ENCODE measurements at places on chromosomes 16 and 17.

- no peak for DNase-seq
Observed at GRCh38 chr16:73365016-73365551, 317.2 kb upstream of the ZFHX3 start.

DNA sequence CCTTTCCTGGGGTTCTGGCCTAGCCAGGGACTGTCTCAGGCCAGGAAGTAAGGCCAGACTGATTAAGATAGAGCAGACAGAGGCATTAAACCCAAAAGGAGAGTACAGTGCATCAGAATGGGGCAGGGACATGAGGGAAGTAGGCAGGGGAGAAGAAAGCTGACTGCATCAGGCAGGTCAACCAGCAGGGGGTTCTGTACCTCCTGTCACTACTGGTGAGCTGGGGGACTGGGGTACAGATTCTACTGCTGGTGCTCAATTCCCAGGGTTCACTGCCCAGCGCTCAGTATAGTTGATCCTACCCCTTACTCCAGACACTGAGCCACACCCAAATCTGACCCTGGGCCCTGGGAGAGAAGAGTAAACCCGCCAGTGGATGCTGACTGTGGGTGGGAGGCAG, 12.9 kb upstream of the MTMR4 start:
- no peak for DNase-seq

GRCh38 chr16:24717411-24717810, 12.0 kb upstream of the TNRC6A start:
- DNase-seq, result no peak

DNA sequence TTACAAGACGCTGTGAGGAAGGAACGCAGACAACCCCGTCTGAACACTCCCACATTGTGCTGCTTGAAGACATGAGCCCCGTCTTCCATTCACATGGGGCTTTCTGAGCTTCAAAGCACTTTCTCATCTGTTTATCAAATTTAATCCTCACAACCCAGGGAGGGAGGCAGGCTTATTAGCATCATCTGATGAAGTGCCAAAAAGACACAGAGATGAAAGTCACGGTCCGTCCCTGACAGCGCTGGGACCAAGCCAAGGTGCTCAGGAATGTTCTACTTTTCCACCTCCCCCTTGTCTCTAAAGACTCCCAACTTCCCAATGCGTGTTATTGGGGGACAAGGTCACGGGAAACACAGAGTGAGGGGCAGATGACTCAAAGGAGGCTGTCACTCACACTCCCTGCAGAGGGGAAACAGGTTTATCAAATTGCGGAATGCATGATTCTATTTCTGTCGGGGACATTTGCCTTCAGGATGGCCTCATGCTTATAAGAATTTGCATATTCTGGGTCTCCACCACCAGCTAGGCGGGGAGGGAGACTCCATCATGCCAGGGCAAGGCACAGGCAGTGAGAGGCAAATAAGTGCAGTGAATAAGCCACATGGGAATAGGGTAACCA, 10.7 kb downstream of the XYLT1 start:
- DNase-seq, result no peak

DNA sequence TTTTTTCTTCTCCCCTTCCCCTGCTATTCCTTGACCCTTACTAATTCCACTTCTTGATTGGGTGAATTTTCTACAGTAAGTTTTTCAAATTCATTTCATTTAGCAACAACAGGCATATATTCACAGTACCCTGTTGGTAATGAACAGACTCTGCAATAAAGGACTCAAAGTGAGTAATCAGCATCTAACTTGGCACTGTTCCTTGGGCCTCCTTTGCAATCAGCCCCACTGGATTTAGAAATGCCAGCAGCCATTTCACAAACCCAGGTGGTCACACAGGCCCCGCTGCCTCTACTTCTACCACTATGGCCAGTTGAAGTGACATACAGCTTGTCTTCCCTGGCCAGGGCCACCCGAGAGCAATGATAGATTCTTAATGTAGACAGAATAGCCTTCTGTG, 113.8 kb downstream of the CYB561 start:
- DNase-seq, result no peak

DNA sequence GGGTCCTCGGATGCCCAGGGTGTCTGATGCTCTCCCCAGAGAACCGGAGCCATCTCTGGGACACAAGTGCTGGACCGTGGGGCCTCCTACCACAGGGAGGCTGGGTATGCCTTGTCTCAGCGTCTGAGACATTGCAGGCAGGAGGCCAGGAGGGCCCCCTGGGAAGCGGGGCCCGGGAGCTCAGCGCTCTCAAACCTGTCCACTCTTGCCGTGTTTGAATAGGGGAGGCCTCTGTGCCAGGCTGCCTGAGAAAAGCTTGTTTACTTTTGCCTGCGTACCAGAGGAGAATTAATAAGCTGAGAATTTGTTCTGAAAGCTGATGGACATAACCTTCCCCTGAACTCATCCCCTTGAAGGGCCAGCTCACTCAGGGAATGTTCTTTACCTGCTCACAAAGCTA, 163.8 kb downstream of the NTN1 start:
- DNase-seq, result no peak

GRCh38 chr17:57636274-57636673, 108.8 kb downstream of the CCDC182 start:
- DNase-seq, result no peak

DNA sequence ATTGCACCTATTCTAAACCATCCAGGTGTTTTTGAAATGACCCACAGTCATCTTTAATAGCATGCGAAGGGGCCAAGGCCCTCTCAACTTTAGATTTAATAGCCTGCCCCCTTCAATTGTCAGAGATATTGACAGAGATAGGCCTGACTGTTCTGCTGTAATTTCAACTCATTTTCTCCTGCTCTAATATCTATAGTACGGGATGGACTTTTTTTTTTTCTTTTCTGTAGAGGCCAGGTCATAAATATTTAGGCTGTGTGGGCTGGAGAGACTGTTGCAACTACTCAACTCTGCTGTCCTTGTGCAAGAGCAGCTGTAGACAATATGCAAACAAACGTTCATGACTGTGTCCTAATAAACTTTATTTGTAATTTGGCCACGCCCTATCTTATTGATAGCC, 24.7 kb upstream of the KRT20 start:
- DNase-seq, result no peak

DNA sequence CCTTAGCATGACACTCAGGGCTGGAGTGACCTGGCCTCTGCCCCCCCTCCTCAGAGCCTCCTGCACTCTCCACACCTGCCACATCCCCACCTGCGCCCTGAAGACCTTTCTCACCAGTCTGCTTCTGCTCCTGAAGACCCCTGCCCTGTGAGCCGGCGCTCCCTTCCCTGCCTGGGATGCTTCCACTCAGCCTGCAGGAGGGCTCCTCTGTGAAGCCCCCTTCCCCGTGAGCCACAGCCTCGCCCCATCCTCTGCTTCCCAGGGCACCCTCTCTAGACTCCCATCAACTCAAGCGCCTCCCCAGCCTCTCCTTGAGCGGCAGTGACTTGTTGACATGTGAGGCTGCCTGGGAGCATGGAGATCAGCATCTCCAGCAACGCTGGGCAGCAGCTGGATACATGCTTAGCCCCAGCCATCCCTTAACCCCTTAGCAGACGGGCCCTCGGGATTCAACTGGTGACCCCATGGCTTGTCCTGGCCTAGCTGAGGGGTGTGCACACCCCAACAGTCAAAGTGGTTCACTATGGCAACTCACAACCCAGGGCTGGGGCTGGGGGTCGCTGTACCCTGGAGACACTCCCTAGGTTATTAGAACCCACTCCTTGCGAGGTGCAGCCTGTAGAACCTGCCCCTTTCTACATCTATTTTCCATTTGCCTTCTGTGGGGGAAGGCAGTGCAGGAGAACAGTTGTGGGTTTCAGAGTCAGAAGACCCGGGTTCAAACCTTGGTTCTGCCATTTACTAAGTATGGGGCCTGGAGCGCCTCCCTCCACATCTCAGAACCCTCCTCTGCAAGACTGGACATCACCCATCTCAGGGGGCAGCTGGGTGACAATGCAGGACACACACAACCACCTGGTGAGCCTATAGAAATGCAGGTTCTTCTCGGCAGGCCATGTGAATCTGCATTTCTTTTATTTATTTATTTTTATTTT, 21.5 kb downstream of the TMEM235 start:
- peak; percentile 33 for DNase-seq

DNA sequence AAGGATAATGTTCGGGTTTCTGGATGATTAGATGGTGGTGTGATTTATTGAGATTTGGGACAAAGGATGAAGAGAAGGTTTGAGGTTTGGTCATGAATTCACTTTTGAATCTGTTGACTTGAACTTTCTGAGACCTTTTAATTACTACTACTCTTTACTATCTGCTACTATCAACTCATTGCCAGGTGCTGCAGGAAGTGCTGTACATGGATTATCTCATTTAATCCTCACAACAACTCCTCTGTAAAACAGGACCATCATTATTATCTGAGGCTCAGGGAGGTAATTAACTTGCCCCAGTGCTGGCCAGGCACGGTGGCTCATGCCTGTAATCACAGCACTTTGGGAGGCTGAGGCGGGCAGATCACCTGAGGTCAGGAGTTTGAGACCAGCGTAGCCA, 2.9 kb upstream of the ANKRD40 start:
- no peak for DNase-seq

DNA sequence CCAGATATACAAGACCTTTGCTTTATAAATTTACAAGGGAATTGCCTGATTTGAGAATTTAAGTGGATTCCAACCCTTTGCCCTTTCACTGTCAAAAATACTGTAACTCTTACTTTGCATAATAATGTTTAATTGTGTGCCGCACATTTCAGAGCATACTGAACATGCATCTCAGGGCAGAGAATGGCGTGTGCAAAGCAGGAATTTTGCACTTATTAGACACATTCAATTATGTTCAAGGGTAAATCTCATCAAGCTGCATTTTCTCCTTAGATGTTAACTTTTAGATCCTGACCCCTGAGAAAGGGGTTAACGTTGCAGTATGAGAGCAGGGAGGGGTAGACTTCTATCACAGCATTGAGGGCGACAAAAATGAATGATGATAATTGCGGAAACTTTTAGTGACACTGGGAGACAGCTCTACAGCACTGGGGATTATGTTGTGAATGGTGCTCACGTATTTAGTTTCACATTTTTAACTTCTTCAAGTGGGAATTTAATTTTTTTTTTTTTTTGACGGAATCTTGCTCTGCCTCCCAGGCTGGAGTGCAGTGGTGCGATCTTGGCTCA, 54.6 kb upstream of the CACNG4 start:
- no peak for DNase-seq

GRCh38 chr17:62680541-62681052, 53.1 kb downstream of the MRC2 start:
- DNase-seq, result no peak

DNA sequence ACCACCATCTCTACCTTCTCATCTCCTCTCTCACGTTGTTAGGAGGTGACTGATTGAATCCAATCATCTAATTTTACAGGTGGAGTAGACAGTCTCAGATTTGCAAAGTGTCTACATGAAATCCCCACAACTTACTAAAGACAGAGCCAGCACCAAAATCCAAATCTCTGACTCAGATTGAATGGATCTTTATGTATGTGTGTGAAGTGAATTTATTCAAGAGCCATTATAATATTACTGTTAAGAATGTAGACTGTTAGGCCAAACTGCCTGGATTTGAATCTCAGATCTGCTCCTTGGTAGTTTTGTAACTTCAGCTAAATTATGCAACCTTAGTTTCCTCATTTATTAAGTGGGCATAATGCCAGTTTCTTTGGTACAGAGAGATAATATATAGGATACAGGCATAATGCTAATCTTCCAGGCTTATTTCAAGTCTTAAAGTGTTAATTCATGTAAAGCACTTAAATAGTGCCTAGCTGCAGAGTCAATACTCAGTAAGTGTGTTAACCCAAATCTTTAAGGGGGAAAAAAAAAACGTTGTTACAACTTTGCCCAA, 12.7 kb downstream of the CNEP1R1 start:
- no peak for DNase-seq

GRCh38 chr16:57798953-57799599, 3.2 kb downstream of the KIFC3 start:
- no peak for DNase-seq

DNA sequence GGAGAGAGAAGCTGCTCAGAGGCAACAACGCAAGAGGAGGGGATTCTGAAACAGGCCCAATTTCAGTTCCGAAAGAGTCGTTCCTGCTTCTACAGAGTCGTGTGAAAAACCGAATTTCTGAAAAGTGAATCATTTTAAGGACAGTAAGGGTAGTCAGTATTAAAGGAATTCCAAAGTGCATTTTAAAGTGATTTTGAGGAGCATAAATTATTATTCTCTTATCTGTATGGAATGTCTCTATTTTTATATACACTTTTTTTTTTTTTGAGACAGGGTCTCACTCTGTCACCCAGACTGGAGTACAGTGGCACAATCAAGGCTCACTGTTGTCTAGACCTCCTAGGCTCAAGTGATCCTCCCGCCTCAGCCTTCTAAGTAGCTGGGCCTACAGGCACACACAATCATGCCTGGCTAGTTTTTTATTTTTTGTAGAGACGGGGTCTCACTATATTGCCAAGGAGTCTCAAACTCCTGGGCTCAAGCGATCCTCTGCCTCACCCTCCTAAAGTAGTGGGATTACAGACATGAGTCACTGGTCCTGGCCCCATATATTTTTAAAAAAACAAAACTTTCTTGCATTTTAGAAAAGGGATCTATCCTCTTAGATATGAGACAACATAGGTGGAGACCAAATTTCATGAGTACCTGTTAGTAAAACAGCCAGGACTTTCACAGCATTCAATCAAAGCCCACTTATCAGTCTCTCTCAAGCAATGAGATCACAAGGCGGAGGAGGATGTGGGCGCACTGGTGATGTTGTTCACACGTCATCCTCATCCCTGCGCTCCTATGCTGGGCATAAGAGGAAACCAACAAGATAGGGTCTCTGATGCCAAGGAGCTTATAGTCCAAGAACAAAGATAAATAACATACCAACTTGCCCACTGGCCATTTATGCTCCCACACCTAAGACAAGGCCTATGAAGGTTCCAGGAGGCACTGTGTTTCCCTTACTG, 53.2 kb downstream of the SMG6 start:
- peak; percentile 68 for DNase-seq

GRCh38 chr17:50026837-50027171, 29.1 kb upstream of the ITGA3 start:
- peak; percentile 90 for DNase-seq

DNA sequence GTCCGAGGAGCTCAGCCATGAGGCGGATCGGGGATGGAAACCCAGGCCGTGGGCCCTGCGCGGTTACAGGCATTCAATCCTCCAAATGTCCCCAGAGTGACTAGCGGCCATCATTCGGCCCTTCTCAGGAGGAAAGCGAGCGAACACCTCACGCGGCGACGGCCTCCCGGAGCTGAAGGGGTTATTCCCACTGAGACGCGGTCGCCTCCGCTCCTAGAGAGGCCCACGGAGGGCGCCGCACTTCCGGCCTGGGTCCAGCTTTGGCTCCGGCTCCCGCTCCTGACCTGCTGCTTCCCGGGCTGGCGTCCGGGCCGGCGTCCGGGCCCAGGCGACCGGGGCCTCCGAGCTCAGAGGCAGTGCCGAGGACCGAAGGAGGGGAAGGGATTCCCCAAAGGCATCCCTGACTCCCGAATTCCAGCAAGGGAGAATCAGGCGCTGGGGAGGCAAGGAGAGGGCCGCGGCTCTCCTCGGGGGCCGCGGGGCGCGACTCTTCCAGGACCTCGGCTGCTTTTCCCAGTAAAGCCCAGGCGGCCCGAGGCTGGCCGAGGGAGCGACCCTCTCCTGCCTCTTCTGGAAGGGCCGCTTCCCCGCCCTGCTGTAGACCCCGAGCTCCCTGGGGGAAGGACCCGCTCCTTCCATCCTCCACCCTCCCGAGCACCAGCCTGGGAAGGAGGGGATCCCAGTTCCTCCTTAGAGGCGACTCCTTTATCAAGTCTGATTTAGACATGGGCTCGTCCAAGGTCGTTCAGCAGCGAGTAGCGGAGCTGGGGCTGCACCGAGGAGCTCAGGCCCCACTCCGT, 18.6 kb upstream of the ZNF629 start:
- peak; percentile 60 for DNase-seq
